A549 treated with DMSO at 1 μM for 4 hours (cell line): ENCODE measurements at places on chromosomes 1 and 21. TPM values are rescaled to one million over a fixed set of nuclear protein-coding genes. Genes with fewer than 3 reads are reported as not detected.

RBBP5 gene
- 12.4 to 16.0 TPM (median 14.4 TPM) in 5 replicates for total RNA-seq

OSCP1 gene
- total RNA-seq = 5.4 to 6.5 TPM (median 5.8 TPM) in 5 replicates

SHE gene
- 0.03 to 0.11 TPM (median 0.06 TPM) in 4 of 5 replicates, not detected in the other for total RNA-seq

COL6A2 gene
- 14.0 to 18.0 TPM (median 16.1 TPM) in 5 replicates for total RNA-seq

LEFTY1 gene
- 0.11 to 0.38 TPM (median 0.30 TPM) in 5 replicates for total RNA-seq

RNF223 gene
- total RNA-seq = 0.16 to 0.58 TPM (median 0.39 TPM) in 5 replicates

GJA9 gene
- 0.05 to 0.09 TPM (median 0.08 TPM) in 3 of 5 replicates, not detected in the others for total RNA-seq

TP73 gene
- total RNA-seq = 0.37 to 0.63 TPM (median 0.58 TPM) in 5 replicates

EDARADD gene
- total RNA-seq = 2.7 to 3.2 TPM (median 3.1 TPM) in 5 replicates
